Fibroblast of skin of scalp (primary cell): ENCODE measurements at places on chromosomes 1 and 21.

DNA sequence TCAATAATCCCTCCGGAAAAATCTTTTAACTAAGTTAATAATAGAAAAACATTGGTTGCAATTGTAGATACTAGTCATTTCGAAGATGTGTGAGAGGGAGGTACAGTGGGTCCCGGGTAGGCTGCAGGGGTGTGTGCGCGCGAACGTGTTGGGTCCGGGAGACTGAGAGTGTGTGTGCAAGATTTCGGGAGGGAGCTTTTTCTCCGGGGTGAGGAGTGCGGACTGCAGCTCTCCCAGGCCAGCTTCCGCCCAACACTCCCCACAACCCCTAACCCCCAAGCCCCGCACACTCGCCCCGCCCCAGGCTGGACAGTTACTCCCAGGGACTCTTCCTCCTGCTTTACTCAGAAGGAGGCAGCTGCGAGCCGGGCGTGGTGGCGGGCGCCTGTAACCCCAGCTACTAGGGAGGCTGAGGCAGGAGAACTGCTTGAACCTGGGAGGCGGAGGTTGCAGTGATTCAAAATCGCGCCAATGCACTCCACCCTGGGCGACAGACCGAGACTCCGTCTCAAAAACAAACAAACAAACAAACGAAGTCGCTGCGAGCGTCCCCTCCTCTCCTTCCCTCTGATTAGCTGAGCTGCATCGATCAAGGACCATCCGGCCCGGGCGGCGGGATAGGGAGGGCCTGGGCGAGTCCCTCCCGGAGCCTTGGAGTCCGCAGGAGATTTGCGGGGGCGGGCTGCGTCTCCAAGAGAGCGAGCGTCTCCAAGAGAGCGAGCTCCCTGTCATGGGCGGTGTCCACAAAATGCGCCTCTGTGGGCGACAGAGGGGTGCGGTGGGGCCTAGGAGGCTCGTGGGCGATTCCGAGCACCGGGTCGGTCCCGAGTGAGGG is 28.3 kb upstream of the PPM1J start:
- no peak for DNase-seq

DNA sequence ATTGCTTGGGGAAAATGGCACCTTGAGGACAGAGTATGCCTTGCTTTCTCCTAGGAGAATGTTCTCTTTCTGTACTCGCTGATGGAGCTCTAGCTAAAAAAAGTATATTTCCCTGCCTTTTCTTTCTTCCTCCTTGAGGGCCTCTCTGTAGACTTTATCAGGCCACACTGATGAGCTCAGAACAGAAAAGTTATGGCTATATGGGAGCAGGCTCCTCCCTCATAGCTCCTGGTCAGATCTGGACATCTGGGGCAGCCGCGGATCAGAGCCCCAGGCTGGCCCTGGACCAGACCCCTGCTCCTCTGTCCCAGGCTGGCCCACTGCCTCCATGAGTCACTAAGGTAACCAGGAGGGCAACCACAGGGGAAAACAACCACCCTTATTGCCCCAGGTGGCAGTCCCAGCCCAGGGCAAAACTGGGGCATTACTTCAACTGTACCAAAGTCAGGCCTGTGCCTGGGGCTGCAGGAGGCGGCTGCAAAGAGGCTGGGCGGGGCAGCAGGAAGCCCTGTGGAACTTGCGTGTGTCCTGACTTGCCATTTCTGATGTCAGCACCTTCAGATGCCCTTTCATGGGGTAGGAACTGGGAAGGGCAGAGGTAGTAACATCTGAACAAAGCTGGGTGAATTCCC is 26.3 kb upstream of the ZNF648 start:
- DNase-seq = no peak

- DNase-seq = peak; percentile 12
Observed at GRCh38 chr1:193031431-193031830, 27.7 kb downstream of the UCHL5 start.

GRCh38 chr21:33025489-33026442 is at the start of gene OLIG2:
OLIG2 (plus strand) TSS chr21:33025935; CDS start chr21:33026863, 928 bp downstream.
- peak; percentile 59 for DNase-seq

DNA sequence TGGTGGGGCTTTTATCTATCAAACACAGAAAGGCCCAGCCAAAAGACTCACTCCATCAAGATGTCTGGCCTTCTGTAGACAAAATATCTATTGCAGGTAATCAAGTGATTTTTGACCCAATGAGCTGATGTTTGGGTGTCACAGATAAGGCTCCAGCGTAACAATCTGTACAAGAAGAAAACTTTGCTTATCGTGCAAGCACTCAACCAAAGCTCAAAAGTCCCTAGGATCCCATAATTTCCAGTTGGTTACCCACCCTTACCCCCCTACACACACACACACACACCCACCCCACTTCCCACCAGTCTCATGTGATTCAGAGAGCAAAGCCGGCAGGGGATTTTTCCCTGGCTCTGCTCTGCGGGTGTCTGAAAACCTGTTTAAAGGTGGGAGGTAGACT is 5.8 kb downstream of the ITPKB start:
- no peak for DNase-seq

DNA sequence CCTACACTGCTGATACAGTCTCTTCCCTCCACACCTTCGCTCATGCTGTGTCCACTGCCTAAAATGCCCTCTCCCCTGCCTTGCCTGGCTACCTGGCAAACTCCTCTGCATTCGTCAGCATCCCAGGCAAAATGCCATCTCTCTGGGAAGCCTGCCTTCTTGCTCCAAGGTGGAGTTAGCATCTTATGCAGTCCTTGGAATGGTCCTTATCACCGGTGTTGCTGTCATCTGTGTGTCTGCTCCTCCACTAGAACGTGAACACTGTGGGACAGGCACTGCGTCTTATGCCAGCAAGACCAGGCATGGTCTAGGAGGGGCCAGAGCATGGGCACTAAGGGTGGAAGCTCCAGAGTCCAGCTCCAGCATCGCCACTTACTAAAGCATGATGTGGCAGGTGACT is 211.8 kb downstream of the MATN1 start:
- DNase-seq = no peak

DNA sequence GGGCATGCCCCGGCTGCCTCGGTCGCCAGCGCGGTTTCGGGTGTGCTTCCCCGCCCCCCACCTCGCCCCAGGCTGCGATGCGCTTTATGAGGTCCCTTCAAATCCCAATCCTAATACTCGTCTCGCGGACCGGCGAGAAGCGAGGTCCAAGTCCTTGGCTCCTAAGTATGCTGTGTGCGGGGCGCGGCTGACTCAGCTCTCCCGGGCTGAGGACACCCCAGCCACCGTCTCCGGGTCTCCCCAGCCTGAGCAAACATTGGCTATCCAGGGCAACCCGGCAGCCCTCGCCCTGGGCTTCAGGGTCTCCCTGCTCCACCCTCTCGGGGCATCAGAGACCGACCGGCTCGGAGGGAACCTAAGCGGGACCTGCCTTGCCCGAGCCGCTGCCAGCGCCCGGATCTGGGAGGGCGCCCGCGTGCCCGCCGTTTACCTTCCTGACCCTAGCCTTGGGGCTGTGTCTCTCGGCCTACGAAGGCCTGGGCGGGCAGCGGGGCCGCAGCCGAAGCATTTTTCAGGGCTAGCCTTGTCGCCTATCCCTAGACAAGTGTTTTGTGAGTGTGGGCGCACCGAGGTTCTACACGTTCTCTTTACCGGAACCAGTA is 1.2 kb downstream of the ITPKB start:
- peak; percentile 24 for DNase-seq

DNA sequence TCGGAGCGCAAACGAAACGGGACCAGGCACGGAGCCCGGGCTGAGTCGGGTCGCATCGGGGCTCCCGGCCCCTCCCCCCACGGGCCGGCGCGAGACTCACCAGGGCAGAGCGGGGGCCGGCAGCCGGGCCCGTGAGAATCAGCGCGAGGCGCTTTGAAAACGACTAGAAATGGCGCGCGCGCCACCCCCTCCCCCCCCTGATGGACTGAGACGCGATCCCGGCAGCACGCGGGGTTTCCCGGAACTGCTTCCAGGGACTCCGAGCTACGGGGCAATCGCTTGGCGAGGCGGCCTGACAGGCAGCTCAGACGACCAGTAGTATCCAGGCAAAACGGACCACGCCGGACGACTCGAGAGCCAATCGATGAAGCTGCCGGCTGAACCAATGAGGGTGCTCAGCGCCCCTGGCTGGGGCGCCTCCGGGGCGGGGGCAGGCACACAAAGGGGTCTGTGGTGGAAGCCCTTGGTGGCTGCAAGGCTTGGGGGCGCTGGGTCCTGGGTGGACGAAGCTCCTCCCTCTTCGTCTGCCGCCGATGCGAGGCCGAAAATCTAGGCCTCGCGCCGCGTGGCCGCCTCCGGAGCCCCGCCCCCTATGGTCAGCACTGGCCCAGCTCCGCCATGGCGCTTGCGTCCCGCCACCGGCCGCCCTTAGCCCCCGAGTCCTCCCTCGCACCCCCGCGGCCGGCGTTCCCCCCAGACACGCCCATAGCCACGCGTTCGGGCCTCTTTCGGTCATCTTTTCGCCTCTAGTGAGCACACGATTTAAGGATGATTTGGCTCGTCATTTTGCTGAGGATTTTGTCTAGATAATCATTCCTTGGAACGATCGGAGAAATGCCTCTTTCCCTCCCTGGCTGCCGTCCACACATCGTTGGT is at the start of gene HNRNPR:
HNRNPR (minus strand) TSS at position 174 of the 876 bp plus-strand sequence. CDS start 3,276 bp downstream, outside the sequence.
- DNase-seq = peak; percentile 100

GRCh38 chr1:210937846-210938245 is 196.1 kb downstream of the KCNH1 start:
- no peak for DNase-seq

GRCh38 chr1:81380436-81380835 is 420.3 kb upstream of the ADGRL2 start:
- DNase-seq = no peak

DNA sequence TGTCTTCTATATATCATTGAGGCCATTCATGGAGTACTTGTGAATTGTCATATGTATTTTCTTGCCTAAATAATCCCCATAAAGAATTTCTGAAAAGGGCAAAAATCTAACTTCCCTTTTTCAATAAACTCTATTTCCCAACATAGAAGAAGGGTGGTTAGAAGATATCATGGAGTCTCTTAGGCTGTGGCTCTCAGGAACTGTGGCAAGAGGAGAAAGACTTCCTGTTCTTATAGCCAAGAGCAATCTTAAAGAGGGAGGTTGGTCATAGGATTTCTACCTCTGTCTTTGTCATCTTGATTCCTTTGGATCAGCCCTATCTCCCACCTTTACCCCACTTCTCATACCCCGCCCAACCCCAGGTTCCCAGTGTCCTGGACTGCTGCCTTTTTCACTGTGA is 175.8 kb downstream of the TYW3 start:
- no peak for DNase-seq

DNA sequence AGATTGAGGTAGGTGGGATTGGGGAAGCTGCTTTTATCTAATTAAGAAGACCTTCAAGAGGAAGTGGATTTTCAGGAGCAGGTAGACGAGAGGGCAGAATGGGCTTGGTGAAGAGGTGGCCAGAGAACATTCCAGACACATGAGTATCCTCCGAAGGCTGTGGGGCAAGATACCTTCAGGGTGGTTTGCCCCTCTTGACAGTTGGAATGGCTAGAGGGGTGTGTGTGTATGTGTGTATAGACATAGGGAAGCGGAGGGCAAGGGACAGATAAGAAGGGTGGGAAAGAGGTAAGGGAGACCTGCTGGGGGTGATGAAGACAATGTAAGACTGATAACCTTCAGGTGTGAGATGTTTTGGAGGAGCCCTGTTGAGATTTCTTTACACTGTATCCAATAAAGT is 46.8 kb upstream of the TSPAN2 start:
- no peak for DNase-seq

DNA sequence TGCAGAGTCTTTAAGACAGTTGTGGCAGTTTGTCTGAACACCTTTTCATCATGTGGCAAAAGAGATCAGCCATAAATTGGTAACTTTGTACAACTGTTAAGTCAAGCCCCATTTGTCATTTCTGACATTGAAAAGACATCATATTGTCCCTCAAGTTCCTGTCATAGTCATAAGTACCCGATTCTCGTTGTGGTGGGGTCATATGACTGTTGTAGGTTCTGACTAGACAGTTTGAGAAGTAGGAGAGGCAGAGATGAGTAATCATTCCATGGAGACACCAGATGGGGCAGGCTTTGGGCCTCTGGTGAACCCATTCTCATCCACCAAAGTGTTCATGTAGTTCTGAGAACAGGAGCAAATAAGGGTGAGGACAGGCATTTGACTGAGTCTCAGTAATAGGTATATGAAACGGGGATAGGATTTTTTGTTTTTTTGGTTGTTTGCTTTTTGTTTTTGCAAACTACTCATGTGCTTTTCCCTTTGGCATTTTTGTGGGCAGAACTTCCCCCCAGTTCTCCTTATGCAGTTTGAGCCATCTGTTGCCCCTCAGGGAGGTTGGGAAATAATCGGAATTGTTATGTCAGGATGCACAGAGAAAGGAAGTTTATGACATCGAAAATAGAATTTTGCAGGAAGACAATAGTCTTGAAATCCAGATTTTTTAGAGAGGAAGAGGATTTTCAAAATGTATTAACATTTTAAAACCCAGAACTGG is 86.9 kb upstream of the KCNE2 start:
- peak; percentile 42 for DNase-seq

DNA sequence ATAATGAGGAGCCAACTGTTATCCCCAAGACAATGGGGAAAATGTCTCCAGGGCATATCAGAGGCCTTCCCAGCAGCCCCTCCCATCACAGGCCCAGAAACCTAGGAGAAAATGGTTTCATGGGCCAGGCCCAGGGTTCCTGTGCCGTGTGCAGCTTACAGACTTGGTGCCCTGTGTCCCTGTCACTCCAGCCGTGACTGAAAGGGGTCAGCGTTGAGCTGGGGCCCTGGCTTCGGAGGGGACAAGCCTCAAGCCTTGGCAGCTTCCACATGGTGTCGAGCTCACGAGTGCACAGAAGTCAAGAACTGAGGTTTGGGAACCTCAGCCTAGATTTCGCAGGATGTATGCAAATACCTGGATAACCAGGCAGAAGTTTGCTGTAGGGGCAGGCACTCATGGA is 18.1 kb downstream of the SIPA1L2 start:
- DNase-seq = no peak

DNA sequence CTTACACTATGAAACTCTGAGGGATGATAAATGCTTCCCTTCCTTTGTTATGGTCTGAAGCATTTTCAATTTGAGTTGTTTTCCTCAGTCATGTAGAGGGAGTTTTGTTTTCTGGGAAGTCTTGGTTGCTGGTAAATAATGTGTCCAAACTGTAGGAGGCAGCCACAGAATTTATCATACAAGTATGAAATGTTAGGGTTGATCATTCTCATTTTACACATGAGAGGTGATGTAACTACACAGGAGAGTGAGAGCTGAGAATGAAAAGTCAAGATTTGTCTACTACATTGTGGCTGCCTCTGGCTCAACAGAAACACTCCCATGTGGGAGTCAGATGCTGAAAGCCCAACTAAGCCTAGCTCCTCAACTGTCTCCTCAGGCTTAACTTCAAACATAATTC is 182.5 kb upstream of the SGIP1 start:
- DNase-seq = no peak

DNA sequence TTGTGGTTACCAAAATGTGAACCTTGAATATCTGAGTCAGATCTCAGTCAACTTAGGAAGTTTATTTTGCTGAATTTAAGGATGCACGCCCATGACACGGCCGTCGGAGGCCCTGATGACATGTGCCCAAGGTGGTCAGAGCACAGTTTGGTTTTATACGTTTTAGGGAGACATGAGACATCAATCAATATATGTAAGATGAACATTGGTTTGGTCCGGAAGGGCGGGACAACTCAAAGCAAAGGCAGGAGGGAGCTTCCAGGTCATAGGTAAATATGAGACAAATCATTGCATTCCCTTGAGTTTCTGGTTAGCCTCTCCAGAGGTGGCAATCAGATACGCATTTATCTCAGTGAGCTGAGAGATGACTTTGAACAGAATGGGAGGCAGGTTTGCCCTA is 1.0 kb upstream of the PRMT2 start:
- no peak for DNase-seq
